Stimulated activated CD4-positive, alpha-beta T cell treated with anti-CD3 and anti-CD28 coated beads, Interleukin-1b, Interleukin-23, amount 100 ng/mL, for 1 hour (primary cell): ENCODE measurements at places on chromosomes 3 and 15.

- no peak for DNase-seq
Observed at GRCh38 chr3:1578124-1578806, 485.4 kb downstream of the CNTN6 start.

GRCh38 chr3:111732252-111732879, 126.7 kb upstream of the PHLDB2 start:
- no peak for DNase-seq

DNA sequence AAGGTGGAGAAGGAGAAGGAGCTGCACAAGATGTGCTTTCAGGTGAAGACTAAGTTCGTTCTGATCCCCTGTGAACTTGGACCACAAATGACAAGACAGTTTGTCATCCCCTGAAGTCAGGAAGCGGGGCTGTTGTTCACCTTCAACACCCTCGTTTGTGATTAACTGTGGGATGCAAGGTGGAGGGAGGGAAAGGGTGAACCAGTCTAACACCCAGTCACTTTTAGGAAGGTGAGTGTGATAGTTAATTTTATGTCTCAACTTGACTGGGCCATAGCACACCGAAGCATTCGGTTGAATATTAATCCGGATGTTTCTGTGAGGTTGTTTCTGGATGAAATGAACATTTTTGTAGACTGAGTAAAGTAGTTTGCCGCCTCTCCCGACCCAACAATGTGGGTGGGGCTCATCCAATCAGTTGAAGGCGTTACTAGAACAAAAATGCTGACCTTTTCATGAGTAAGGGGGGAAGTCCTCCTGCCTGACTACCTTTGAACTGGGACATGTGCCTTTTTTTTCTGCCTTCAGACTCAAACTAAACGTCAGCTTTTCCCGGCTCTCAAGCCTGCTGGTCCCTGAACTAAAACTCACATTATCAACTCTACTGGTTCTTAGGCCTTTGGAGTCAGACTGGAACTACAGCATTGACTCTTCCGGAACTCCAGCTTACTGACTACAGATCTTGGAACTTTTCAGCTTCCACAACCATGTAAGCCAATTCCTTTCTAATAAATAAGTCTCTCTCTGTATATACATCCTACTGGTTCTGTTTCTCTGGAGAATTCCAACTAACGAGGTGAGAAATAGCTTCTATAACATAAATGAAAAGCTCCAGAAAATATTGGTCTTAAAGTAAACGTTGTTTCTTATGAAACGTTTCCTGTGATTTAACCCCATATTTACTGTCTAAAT, 264.0 kb upstream of the SLITRK3 start:
- no peak for DNase-seq

- no peak for DNase-seq
Observed at GRCh38 chr3:157713101-157713500, 209.9 kb upstream of the VEPH1 start.

DNA sequence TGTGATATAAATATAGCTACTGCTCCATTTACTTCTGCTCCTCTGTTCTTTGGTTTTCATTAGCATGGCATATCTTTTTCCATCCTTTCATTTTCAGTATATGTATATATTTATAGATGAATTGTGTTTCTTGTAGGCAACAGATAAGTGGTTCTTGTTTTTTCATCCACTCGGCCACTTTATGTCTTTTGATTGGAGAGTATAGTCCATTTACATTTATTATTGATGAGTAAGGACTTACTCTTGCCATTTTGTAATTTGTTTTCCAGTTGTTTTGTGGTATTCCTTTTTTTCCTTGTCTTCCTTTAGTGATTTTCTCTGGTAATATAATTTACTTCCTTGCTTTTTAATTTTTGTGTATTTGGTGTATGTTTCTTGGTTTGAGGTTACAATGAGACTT, 26.8 kb upstream of the COPB2 start:
- no peak for DNase-seq

DNA sequence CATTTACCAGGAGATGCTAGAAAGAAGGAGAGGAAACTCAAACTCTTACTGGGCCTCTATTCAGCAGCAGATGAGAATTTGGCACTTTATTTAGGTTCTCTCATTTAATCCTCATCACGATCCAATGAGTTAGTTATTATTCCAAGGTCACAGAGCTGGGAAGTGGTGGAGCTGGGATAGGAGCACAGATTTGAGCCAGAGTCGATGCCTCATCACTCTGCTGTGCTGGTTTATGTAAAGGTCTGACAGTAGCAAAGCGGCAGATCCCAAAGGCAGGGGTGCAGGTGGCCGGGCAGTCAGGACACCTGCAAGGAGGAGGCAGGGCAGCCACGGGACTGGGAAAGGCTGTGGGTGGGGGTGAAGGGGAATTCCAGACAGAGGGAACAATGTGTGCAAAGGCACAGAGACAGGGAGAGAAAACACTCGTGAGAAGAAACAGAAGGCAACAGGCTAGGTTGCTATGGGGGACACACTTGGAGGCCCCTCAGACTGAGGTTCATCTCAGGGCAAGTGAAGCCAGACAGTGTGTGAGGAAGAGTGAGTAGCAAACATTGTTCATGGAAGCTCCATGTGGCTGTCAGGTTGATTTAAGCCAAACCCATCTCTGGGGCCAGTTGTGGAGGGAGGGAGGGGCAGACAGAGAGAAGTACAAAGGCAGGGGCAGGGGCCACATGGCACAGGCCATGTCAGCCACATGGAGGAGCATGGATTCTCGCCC, 26.8 kb downstream of the RAB6B start:
- DNase-seq = no peak

- DNase-seq = no peak
Observed at GRCh38 chr15:35992791-35993190, 446.8 kb upstream of the DPH6 start.

- no peak for DNase-seq
Observed at GRCh38 chr3:195066441-195066841, 204.5 kb downstream of the XXYLT1 start.

GRCh38 chr3:78832785-78833204, 935.0 kb downstream of the ROBO1 start:
- no peak for DNase-seq

DNA sequence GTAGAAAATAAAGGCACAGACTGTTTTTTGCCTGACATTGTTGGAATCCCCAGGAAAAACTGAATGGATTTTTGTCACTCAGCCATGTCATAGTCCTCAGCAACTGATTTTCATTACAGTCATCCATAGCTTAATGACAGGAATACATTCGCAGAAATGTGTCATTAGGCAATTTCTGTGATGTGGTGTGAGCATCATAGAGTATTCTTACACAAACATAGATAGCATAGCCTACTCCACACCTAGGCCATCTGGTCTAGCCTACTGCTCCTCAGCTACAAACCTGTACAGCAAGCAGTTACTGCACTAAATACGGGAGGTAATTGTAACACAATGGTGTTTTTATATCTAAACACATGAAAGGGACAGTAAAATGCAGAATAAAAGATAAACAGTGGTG, 34.4 kb upstream of the FBN1 start:
- no peak for DNase-seq

GRCh38 chr3:43758592-43759225, 68.0 kb downstream of the ABHD5 start:
- no peak for DNase-seq

GRCh38 chr3:55910543-55910942, 423.4 kb upstream of the WNT5A start:
- no peak for DNase-seq

- no peak for DNase-seq
Observed at GRCh38 chr3:23055733-23056376, 147.3 kb upstream of the UBE2E2 start.

DNA sequence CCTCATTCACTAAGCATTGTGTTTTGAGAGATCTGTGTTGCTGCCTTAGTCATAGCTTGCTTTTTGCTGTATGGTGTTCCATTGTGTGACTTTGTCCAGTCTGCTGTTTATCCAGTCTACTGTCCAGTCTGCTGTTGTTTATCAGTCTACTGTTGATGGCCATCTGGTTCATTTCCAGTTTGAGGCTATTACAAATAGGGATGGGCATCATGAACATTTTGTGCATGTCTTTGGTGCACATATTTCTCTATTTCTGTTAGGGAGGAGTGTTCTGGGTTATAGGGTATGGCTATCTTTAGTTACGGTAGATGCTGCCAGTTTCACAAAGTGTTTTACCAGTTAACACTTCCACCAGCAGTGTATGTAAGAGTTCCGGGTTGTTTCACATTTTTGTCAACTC, 22.2 kb upstream of the CLEC3B start:
- no peak for DNase-seq

GRCh38 chr3:66409771-66410754, 90.8 kb downstream of the LRIG1 start:
- DNase-seq = no peak

GRCh38 chr3:851098-851790, 241.6 kb upstream of the CNTN6 start:
- no peak for DNase-seq

- no peak for DNase-seq
Observed at GRCh38 chr3:101942356-101942755, 93.0 kb downstream of the NFKBIZ start.

- DNase-seq = no peak
Observed at GRCh38 chr3:125634336-125634950, 39.1 kb upstream of the OSBPL11 start.

GRCh38 chr15:35243758-35244157, 158.7 kb upstream of the NANOGP8 start:
- no peak for DNase-seq

GRCh38 chr3:132783152-132783551, 60.9 kb upstream of the NPHP3 start:
- DNase-seq = no peak

- DNase-seq = no peak
Observed at GRCh38 chr3:229183-229661, 32.7 kb downstream of the CHL1 start.

DNA sequence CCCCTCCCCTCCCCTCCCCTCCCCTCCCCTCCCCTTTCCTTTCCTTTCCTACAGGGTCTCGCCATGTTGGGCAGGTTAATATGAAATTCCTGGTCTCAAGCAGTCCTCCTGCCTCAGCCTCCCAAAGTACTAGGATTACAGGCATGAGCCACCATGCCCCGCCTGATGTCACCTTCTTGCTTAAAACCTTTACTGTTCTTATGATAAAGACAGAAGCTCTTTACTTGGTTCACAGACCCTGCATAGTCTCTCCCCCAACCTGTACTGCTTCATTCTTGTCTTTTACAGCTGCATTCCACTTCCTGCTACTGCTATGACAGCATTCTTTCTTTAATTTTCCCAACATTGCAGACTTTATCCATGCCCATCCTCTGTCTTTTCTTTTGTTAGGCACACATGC, 20.8 kb downstream of the MED12L start:
- DNase-seq = no peak

- no peak for DNase-seq
Observed at GRCh38 chr3:4533489-4534443, 40.6 kb downstream of the ITPR1 start.
